ENCODE measurements at places on chromosomes 12 and 14. TPM values are rescaled to one million over a fixed set of nuclear protein-coding genes. Genes with fewer than 3 reads are reported as not detected.

Gene PRKD1
- total RNA-seq, result 7.5 TPM

Gene FOXJ2
- total RNA-seq, result 5.0 TPM

Gene OR4L1
- total RNA-seq, result not detected

Gene PMCH
- not detected for total RNA-seq

Gene CARMIL3
- total RNA-seq, result 0.10 TPM

Gene ZBTB25
- total RNA-seq, result 4.7 TPM

Gene ADCY6
- total RNA-seq, result 23.1 TPM

Gene ATP6V1D
- 159 TPM for total RNA-seq

Gene NUAK1
- total RNA-seq, result 10.8 TPM

Gene DPPA3
- not detected for total RNA-seq

Gene RGS6
- not detected for total RNA-seq

Gene ACOT6
- total RNA-seq, result not detected

Gene STYK1
- total RNA-seq, result 4.3 TPM

Gene ACSM4
- total RNA-seq, result not detected

Gene RPGRIP1
- total RNA-seq, result 0.05 TPM

Gene LRIG3
- 57.4 TPM for total RNA-seq

Gene DAO
- total RNA-seq, result not detected

All from renal cortical epithelial cell (primary cell).